ENCODE measurements at places on chromosomes 4 and X.

DNA sequence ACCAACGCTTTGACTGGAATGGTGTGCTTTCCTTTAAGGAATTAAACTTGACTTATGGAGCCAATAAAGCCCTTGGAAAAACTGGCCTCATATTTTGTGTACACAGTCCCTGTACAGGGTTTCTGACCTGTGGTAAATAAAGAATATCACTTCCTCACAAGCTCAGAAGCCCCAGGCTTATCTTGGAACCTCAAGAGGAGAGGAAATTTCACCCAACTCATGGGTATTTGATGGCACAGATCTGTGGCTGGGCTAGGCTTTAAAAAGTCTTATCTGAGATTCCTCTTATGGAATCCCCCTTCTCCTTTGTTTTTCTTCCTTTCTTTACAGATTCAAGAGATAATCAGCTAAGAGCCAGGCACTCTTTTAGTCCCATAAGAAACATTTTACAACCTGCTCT, 89.3 kb upstream of the USP38 start:
- DNase-seq = no peak

DNA sequence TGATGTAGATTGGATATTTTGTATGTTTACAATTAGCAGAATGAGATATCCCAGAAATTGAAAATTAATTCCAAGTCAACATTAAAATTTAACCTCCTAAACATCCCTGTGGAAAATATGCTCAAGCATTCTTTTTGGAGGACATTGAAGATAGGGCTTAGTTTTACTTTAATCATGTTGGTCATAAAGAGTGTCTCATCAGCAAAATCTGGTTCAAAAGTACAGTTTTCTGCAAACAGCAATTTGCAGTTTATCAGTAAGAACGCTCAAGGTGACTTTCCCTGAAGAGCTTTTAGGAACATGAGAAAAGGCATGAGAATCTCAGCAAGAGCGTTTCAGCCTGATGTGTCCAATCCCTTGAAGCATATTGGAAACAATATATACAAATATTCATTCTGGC, 889.8 kb downstream of the CENPC start:
- DNase-seq = no peak

GRCh38 chr4:5010984-5011383, 8.3 kb downstream of the CYTL1 start:
- no peak for DNase-seq

DNA sequence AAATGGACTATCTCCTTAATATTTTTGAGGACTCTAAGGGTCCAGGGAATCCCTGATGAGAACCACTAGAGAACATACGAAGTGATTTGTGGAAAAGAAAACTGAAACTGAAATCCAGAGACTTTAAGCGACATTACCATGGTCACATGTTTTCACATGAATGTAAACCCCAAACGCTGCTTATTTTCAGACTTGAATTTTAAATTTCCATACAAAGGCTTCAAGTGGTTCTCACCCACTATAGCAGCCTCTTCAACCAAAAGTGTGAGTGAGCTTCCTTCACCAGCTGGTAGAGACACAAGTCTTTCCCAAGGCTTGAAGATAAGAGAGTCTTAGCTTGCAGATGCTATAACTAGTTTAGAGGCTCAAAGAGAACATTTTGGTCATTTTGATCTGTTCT, 232.7 kb downstream of the MGST2 start:
- no peak for DNase-seq

DNA sequence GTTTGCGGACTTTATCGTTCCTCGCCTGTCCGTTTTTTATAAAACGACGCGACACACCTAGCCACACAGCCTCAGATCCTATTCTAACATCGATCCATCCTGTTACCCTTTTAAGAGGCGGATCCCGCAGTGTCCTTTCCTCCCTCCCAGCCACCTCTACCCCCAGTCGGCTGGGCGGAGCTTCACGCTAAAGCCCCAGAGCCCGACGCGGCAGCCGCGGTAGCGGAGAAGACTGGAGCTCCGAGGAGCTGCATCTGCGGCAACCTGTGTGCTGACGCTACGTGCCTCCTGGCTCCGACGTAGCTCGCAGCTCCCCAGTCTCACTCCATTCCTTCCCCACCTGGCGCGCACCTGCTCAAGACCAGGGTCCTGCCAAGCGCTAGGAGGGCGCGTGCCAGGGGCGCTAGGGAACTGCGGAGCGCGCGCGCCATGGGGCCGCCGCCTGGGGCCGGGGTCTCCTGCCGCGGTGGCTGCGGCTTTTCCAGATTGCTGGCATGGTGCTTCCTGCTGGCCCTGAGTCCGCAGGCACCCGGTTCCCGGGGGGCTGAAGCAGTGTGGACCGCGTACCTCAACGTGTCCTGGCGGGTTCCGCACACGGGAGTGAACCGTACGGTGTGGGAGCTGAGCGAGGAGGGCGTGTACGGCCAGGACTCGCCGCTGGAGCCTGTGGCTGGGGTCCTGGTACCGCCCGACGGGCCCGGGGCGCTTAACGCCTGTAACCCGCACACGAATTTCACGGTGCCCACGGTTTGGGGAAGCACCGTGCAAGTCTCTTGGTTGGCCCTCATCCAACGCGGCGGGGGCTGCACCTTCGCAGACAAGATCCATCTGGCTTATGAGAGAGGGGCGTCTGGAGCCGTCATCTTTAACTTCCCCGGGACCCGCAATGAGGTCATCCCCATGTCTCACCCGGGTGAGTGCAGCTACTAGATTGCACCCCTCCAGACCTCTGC, at the start of gene RNF128:
RNF128 (plus strand) TSS at position 217 of the 953 bp plus-strand sequence; CDS start at position 430, 213 bp downstream.
- DNase-seq = no peak

GRCh38 chr4:726838-727237, 21.2 kb downstream of the PCGF3 start:
- DNase-seq = no peak

GRCh38 chrX:18964026-18964425, 19.9 kb downstream of the PHKA2 start:
- DNase-seq = no peak

DNA sequence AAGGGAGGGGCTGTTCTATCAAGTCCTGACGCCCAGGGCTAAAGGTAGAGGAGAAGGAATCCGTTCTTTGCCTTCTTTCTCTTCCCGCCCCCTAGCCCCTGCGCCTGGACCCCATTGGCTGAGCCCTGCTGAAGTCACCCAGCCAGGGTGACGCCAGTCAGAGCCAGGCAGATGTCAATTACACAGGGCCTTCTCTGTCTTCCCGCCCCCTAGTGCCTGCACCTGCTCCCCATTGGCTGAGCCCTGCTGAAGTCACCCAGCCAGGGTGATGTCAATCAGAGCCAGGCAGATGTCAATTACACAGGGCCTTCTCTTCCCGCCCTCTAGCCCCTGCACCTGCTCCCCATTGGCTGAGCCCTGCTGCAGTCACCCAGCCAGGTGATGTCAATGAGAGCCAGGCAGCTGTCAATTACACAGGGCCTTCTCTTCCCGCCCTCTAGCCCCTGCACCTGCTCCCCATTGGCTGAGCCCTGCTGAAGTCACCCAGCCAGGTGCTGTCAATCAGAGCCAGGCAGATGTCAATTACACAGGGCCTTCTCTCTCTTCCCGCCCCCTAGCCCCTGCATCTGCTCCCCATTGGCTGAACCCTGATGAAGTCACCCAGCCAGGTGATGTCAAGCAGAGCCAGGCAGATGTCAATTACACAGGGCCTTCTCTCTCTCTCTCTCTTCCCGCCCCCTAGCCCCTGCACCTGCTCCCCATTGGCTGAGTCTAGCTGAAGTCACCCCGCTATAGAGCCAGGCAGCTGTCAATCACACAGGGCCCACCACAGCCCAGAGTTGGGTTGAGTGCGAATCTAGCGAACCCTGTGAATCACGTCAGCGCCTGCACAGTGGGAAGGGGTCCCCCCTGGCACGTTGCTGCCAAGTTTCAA, 46.4 kb downstream of the ASMT start:
- peak; percentile 89 for DNase-seq

GRCh38 chr4:16023776-16024408, 59.9 kb downstream of the PROM1 start:
- no peak for DNase-seq

GRCh38 chrX:40809210-40809609, 73.9 kb upstream of the MED14 start:
- DNase-seq = no peak

DNA sequence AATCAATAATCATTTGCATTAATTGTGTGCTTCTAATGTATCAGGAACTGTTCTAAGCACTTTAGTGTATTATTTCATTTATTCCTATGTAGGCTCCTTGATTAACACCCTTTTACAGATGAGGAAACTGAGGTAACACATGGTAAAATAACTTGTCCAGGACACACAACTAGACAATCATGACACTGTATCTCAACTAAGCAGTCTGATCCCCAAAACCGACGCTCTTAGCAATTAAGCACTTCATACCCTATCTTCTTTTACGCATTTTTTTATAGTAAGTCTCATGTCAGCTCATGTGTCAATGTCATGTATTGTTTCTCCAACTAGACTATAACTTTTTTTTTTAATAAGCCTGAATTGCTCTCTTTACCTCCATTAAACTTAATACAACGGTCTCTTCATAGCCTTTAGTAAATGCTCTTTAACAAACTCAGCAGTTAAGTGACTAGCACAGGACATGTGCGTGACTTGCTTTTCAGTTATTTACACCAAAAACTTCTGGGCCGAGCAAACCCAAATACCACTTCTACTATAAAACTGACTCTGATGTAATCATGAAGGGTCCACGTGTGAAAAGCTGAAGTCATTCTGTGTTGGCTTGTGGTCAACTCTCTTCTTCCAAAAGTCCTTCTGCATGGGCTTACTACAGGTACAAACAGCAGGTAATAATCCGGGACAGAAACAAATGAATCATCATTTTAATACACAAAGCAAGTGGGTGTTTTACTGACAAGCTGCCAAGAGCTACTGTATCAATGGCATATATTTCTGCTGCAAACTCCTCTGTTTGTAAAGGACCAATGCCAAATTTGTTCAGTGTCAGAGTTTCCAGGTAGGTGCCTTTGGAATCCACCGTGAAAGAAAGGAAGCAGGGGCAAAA, 7.9 kb upstream of the AMBN start:
- DNase-seq = no peak
